Fibroblast of gingiva (primary cell): ENCODE measurements at places on chromosomes 16 and 17.

DNA sequence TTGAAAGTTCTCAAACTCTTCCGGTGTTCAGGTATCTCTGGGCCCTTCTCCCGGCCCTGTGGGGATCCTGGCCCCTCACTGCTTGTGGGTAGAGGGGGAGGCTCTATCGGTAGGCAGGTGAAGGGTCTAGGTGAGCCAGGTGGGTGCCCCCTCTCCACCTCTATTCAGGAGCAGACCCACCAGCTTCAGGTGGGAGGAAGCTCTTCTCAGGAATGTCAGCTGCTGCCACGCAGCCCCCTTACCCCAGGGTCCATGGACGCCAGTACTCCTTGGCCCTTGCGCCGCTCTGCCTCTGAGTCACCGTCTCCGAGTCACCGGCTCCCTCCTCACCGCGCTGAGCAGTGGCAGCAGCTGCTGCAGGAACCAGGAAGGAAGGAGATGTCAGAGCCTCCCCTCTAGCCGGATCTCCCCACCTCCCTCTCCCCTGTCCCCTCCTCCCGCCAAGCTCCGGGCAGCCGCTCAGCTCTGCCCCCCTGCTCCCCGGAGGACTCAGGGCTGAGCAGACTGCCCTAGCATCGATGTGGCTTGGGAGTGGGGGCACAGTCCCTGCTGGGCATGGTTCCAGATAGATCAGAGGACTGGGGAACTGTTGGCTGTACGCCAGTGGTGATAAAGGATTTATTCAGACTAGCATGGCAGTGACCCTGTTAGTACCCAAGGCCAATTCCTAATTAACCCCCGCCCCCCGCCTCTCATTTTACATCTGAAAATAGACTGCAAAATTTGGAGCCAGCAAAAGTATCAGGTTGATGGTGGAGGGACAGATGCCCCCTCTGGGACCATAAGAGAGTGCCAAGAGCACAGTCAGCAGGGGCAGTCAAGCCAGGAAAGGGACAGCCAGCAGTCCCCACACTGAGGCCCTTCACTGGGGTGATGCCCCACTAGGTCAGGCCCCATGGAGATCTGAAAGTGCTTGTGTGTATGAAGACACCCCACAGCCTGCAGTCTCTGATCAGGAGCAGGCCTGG is at the start of gene OSBPL7:
TSS of gene OSBPL7 (minus strand) at position 371 of the 968 bp plus-strand sequence. CDS start 1,516 bp downstream, outside the sequence.
- peak; percentile 71 for DNase-seq

DNA sequence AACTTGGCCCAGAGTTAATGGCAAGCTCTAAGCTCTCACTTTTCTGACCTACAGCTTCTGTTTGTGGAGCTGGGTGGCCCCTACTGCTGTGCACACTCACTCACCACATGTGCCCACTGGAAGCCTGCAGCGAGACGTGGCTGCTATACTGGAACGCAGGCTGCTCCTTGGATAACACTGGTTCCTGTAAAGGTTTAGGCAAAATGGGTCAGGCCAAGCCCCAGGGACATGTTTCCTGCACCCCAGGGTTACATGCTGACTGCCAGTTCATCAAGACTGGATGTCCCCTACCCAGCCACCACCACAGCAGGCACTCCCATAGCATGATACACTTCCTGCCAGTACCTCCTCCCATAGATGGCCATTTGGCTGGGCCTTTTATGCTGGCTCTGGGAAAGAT is 8.3 kb downstream of the POLDIP2 start:
- DNase-seq, result no peak

- peak; percentile 53 for DNase-seq
Measured at GRCh38 chr17:64028874-64029464, 8.5 kb upstream of the ICAM2 start.

GRCh38 chr17:52297230-52298010 is 138.9 kb upstream of the CA10 start:
- no peak for DNase-seq

- DNase-seq, result no peak
Measured at GRCh38 chr17:74132354-74132753, 71.1 kb upstream of the RPL38 start.

DNA sequence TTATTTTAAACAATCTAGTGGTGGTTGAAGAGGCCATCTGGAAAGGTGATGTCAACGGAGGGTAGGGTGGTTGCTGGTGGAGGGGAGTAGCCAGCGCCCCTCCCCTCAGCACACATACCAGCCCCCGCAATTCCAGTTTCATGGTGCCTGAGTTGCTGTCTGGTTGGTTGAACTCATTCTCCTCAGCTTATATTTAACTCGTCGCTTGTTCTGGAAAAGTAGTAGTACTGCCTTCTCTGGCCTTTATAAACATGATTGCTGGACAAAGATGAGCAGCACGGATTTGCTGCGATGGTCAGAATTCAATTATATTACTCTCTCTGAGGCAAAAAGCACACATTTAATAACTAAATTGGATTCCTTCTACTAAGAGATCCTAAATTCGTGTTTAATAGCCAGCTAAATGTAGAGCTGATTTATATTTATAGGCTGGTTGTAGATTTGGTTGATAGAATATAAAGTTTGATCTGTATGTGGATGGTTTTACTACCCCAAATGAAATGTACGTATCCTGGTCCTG is 238.0 kb upstream of the TBX2 start:
- DNase-seq, result no peak

DNA sequence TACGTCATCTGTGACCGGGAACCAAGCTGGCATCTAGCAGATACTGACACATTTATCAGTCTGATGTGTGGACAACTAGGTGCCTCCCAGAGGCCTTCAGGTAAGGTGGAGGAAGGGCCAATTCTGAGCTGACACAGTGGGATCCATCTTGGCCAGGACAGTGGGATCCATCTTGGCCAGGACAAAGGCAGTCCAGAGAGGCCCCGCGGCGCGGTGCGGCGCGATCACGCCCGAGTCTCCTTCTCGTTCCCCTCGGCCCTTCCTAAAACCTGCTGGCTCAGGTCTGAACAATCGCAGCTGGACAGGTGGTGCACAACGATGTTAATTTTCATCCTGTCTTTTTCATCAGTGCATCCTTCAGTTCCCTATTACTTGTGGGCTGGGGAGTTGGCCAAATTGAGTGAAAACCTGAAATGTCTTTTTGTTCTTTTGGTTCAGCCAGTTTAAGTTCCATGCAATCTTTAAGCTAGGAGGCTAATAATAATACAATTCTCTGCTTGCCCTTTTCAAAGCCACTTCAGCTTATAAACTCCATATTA is 486 bp upstream of the WSB1 start:
- no peak for DNase-seq

DNA sequence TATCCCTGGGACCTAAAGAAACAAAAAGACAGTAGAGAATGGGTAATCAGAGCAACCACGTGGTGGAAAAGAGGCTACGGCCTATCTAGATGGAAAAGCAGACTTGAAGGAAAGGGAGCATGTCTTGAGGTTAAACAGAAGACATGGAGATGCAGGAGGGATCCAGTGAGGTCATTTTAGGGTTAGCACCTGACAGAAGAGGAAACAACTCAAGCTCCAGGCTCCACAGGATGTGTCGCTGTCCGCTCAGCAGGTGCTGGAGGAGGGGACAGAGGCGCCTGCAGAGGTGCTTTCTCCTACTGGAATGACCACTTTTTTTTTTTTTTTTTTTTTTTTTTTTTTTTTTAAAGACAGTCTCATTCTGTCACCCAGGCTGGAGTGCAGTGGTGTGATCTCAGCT is 47.5 kb upstream of the CLEC3A start:
- DNase-seq, result no peak

DNA sequence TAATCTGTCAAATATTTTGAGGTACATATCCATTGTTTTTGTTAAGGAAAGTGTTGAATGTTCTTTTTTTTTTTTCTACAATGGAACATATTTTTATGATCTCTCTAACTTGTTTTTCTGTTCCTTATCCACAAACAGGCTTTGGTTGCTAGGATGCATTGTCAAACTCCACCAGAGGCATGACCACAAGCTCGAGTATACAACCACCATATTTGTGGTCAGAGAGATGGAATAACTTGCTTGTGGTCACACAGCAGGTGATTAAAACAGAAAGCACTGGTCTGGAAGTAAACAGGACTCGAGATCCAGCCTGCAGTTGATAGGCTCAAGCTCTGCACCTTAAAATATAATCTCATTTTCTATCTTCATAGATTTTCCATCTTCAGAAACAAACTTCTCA is 105.8 kb upstream of the ADAMTS18 start:
- DNase-seq, result peak; percentile 44

DNA sequence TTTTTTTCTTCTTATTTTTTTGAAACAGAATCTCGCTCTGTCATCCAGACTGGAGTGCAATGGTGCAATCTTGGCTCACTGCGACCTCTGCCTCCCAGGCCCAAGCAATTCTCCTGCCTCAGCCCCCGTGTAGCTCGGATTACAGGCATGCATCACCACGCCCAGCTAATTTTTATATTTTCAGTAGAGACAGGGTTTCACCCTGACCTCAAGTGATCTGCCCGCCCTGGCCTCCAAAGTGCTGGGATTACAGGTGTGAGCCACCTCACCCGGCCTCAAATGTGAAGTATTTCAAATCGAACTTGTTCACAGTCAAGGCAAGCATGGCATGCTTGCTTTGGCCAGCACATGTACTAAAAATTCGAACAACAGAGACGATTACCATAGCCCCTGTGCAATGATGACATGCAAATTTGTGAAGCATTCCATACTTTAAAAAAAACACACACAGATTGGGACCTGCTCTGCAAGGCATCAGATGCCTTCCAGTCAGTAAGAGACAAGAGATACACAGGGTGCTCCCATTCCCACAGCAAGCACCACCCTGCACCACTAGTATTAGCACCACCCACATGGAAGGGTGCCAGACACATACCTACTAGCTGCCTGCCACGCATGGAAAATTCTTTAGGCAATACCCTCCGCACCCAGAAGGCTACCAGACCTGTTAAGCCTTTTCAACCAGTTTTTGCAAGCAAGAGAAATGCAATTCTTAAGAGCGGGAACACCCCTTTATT is 47.2 kb downstream of the ANKRD11 start:
- DNase-seq, result peak; percentile 80

GRCh38 chr16:19810817-19811731 is 73.6 kb downstream of the GPRC5B start:
- no peak for DNase-seq

- DNase-seq, result no peak
Measured at GRCh38 chr16:58451265-58451689, 48.7 kb upstream of the NDRG4 start.
